Karpas-422 (cell line): ENCODE measurements at places on chromosomes 7 and 10.
A peak's percentile ranks its signal among the peaks of the same experiment; 100 is the strongest.

- DNase-seq: no peak
These were observed 70.6 kb downstream of the NPS start for GRCh38 chr10:127619546-127620325.

DNA sequence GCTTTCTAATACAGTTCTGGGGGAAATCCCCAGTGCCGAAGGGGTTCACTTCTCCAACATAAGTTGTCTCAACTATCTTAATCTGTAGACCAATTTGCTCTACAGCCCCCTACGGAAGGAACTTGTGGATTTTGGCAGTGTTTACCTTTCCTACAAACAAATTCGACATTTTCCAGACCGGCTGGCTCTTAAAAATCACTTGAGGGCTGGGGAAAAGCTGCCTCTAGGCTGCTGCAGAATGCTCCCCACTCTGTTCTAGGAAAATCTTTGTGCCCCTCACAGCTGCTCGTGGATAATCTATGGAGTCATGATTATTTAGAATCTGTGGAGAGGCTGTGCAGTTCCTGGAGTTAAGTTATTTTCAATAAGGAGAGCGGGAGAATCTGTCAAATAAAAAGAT is 474.6 kb upstream of the FZD8 start:
- DNase-seq: no peak

GRCh38 chr7:18086165-18087025 is 58.7 kb upstream of the PRPS1L1 start:
- DNase-seq: no peak

- no peak for DNase-seq
These were observed 10.1 kb downstream of the IRF5 start for GRCh38 chr7:128947854-128948253.

DNA sequence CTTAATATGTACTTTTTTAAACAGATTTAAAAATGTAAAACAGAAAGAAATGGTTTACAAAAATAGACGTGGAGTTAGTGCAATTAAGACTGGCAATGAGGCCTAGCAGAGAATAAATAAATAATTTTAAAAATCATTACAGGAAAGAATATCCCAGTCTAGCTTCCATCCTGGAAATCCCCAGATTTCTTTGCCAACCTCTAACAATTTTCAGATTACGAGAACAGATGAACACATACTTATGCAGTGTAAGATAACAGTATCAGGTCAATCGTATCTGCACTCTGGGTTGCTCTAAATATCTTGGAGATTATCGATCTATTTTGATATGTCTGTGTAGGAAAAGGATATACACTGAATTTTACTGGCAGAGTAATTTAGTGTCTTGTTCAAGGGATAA is 210.5 kb downstream of the SEMA3A start:
- no peak for DNase-seq

GRCh38 chr10:24097751-24098207 is 111.2 kb upstream of the KIAA1217 start:
- DNase-seq: no peak

DNA sequence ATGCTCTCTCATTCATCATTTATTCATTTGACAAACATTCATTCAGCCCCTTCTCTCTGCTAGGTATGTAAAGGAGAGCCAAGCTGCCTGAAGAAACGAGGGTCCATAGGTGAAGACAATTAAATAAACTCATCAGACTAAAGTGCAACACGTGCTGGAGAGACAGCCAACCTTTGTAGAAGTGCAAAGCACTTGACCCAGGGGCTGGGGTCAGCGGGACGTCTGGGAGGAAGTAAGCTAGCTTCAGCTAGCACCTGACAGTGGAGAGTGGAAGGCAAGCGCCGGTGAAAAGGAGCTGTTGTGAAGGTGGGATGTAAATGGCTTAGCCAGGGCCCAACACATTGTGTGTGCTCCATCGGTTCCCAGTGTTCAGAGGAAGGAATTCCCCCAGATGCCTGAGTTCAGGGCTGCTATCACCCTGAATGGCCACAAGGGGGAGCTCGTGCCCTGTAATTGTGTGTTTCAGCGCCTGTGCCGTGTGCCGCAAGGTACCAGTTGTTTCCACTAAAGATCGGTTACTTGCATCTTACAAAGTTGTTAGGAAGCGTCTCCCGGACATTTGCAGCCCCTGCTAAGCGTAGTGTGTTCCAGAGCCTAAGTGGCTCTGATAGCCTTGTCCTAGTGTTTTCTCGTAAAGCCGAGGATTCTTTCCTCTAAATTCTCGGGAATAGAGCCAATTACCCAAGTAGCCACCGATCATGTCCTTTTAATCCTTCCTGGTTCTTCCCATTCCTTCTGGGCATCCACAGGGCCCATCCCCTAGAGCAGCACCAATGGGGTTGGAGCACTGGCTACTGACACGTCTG is 30.6 kb downstream of the TLX1 start:
- peak; percentile 80 for DNase-seq

DNA sequence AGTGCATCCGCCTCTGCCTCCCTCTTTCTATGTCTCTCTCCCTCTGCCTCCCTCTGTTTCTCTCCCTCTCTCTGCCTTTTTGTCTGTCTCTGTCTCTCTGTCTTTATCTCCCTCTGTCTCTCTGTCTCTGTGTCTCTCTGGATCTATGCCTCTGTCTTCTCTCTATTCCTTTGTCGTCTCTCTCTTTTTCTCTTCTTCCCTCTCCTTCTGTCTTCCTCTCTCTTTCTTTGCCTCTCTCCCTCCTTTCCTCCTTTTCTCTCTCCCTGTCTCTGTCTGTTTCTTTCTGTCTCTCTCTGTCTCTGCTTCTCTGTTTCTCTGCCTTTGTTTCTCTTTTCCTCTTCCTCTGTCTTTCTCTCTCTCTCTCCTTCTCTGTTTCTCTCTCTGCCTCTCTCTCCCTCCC is 678.8 kb upstream of the NRP1 start:
- DNase-seq: no peak

GRCh38 chr10:123761666-123762230 is 95.6 kb downstream of the GPR26 start:
- DNase-seq: no peak

DNA sequence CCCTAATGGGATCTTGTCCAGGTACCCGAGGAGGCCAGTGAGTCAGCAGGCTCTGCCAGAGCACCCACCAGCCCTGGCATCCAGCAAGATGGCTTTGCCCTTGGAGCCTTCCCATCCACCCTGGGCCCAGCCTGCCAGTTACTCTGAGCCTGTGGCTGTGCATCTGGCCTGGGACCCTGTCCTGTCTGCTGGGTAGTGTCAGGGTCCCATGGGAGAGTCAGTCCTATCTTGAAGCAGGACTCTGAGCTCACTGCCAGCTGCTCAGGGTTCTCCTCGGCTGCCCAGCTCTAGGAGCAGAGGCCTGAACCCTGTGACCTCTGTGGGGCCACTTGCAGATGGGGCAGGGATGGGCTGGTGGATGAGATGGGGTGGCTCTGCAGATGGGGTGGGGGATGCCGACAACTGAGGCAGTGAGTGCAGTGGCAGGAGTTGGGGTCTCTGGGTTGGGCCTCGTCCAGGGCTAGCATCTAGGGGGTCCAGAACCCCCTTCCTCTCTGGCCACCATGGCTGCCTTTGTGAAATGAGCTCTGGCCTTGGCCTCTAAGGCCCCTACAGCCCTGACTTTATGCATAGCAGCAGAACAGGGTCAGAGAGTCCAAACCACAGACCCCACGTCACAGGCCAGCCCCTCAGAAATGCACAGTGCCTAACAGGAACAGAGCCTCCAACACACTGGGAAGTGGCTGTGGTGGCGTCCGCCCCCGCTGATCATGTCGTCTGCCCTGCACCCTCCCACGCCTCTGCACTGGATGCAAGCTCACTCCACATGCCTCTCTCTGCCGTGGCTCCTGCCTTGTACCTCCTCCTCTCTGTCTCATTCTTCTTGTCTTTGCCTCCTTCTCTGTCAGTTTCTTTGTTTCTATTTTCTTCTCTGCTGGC is 88.1 kb upstream of the RET start:
- DNase-seq: no peak

GRCh38 chr10:43204042-43204942 is 62.6 kb downstream of the RASGEF1A start:
- DNase-seq: peak; percentile 54
